ENCODE measurements at places on chromosomes 2 and 18. TPM values are rescaled to one million over a fixed set of nuclear protein-coding genes. Genes with fewer than 3 reads are reported as not detected.
A peak's percentile ranks its signal among the peaks of the same experiment; 100 is the strongest.

- no peak for DNase-seq
These were observed 221.5 kb upstream of the CDH2 start for GRCh38 chr18:28398471-28398870.

DNA sequence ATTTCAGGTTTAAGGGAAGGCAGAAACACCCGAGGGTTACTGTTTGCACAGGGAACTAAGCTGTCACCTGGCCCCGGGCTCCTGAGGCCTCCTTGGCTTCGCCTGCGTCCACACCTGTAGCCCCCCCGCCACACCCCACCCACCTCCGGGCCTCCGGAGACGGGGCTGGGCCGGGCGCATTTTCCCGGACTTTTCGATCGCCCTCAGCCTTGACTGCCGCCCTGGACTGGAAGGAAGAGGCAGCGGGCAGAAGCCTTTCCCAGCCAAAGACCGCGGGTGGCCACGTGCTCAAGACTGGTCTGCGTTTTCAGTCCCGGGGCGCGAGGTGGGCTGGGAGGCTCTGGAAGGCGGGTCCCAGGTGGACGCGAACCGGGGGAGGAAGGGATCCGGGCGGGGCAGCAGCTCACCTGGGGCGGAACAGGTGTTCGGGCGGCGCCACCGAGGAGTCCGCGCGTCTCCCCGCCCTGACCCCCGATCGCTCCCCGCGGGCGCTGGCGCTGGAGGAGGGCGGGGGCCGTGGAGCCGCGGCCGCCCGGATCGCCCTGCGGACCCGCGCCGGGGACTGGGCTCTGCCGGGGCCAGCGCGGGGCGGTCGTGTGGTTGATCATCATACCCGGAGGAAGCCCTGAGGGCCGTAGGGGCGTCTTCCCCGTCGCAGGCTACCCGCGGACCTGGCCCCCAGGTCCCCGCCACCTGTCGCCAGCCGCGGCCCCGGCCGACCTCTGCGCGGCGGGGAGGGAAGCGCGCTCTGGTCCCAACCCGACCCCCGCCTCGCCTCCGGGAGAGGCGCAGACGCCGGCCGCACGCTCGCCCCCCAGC, 3.2 kb downstream of the ID2 start:
- DNase-seq: peak; percentile 89

- no peak for DNase-seq
These were observed 80.9 kb upstream of the ARHGAP28 start for GRCh38 chr18:6648581-6648980.

DNA sequence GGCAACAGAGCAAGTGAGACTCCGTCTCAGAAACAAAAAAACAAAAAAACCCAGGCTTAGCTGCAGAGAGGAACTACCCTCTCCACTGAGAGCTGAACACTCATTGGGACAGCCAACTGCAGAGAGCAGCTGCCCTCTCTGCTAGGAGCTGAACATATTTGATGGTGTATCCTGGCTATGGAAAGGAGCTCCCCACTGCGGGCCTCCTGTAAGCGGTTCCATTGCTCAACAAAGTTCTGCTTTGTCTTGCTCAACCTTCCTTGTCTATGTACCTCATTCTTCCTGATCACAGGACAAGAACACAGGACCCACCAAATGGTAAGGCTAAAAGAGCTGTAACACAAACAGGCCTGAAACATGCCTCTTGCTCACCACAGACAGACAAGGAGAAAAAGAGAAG, 246.3 kb upstream of the LRRTM4 start:
- DNase-seq: no peak

DNA sequence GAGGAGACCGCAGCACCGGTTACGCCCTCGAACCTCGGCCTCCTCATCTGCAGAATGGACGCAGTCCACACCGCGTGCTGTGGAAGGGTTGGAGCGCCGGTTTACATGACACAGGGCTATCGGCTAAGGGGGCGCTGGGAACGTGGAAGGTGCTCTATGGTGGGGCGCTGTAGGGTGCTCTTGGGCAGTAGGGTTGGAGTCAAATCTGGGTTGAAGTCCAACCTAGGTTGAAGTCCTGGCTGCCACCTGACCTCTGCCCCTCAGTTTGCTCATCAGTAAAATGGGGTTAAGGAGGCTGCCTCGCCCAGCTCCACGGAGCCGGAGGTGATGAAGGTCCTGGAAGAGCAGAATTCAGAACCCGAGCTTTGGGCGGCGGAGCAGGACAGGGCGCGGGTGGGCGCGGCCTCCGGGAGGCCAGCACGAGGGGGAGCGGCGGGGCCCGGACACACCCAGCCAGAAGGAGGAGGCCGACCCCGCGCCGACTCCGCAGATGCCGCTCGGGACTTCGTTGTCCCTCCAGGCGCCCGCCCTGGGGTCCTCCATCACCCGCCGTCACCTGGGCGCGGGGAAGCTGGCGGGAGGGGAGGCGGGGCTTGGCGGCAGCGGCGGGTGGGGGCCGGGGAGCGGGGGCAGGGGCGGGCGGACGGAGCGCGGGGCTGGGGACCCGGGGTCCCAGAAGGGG, 558 bp upstream of the GAREM2 start:
- DNase-seq: peak; percentile 70

DNA sequence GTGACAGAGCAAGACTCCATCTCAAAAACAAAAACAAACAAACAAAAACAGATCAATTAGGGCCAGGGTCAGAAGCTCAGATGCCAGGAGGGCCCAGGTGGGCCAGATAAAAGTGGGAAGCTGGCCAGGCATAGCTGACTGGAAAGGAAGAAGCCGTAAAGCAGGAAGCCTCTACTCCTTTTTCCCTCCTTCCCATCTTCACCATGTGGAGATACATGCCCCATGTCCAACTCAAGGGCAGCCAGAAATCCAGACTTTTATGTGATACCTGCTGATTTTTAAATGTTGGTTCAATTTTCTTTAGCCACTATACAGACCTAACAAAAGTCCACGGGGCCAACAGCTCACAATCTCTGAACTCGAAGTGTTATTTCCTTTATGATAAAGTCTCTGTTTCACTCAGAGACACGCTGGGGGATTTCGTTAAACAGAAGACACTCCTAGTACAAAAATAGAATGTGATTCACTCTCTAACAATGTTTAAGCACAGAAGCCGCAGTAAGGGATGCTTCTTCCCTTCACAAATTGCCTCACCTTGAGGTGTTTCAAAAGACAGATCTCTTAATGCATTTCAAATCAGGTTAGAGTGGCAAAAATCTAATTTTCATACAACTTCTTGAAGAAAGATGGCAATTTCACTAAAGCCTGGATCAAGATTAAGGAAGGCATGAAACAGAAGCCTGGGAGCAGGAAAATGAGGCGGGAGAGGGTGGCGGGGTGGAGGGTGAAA, 14.0 kb downstream of the TMEM247 start:
- DNase-seq: no peak

- DNase-seq: no peak
These were observed 33.8 kb upstream of the ACYP2 start for GRCh38 chr2:54081574-54081973.

DNA sequence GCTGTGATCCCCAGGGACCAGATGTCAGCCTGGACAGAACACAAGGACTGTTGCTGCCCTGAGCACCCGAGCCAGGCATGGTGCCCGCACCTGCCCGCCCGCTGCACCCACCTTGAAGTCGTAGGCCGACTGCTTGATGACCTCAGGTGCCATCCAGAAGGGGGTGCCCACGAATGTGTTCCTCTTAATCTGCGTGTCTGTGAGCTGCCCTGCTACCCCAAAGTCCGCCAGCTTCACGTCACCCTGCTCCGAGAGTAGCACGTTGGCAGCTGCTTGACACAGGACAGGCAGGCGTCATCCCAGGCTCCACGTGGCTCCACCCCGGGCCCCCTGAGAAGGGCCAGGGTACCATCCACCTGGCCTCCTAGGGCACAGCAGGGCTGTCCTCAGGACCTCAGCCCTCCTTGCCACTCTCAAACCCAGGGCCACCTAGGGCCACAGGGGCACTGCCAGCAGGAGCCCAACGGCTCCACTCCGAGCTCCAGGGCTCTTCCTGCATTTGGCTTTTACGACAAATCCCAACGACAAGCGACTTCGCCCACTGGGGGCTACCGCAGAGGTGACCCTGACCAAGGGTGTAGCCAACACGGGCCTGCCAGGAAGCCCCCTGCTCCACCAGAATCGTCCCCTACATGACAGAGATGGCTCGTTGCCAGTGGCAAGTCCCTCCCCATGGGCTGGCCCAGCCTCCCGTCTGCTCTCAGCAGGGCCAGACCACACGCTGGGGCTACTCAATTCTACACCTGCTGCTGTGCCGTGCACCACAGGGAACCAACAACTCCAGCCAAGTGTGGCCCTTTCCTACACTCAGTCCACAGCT, 9.0 kb downstream of the STK25 start:
- DNase-seq: no peak

DNA sequence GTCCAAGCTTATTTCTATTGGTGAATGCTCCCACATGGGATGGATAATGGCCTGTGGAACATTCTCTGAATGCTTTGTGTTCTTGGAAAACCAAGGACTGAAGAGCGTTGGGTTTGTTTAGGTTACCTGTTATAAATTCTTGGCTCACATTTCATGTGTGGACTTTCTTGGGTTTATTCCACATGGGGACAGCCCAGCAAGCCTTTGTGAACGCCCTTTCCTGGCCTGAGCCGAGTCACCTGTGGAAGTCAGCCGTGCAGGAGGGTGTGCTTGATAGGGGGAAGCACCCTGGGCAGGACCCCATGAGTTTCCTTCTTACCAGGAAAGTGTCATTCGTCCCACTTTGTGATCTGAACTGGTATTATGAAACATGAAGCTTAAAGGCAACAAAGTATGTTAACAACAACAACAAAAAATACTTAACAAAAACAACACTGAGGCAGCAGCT, 4.1 kb downstream of the RAB31 start:
- DNase-seq: no peak

DNA sequence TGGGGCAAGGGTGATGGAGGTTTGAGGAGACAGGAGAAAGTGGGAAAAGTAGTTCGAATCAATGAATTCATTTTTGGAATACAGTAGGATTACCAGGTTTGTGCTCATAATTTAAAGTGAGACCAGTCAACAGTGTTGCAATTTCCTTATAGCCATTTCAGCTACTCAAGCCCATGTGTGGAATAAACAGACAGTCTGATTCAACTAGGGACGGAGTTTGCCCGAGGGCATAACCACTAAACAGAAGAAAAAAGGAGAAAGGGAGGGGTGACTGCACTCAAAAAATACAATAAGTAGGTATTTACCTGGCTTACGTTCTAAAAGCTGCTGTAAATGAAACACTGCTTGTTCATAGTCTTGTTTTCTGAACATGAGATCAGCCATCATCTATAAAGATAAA, 55.2 kb downstream of the TTC21B start:
- no peak for DNase-seq

DNA sequence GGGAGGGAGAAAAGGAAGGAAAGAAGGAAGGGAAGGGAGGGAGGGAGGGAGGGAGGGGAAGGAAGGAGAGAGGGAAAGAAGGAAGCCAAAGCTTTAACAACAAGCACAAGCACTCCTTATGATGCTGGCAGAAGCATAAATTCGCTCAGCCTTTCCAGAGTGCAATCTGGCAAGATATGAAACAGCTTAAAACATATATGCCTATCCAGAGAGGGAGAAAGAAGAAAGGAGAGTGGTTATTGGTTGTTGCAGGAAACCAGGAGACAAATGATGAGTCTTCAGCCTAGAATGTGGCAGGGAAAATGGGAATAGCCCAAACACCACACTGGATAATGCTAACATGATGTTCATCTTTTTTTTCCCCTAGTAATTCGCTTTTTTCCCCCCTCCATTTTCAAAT, 64.0 kb downstream of the STPG4 start:
- no peak for DNase-seq

- no peak for DNase-seq
These were observed 117.0 kb downstream of the ZBTB7C start for GRCh38 chr18:48292229-48292628.

- no peak for DNase-seq
These were observed 29.7 kb downstream of the PPIG start for GRCh38 chr2:169613876-169614275.

DNA sequence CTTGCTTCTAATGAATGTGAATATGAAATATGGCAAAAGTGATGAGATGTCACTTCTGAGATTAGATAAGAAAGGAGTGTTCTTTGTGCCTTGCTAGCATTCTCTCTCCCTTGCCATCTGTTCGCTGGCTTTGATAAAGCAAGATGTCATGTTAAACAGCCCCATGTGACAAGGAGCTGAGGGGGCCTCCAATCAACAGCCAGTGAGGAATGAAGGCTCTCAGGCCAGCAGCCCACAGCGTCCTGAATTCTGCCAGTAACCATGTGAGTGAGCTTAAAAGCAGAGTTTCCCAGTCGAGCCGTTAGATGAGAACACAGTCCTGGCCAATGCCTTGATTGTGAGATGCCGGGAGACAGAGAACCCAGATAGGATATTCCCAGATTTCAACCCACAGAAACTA, 198.8 kb downstream of the IRS1 start:
- DNase-seq: no peak

Gene ARHGEF33
- total RNA-seq: not detected

Gene TUBA4B
- total RNA-seq: not detected

Gene C2orf15
- total RNA-seq: 1.8 TPM

Gene LYG2
- total RNA-seq: not detected

Gene CPLX4
- not detected for total RNA-seq

Gene RAX
- not detected for total RNA-seq

Gene RNF125
- 3.0 TPM for total RNA-seq

Measured in stomach (tissue), 19 donors.